ENCODE measurements at places on chromosomes 12 and 14. TPM values are rescaled to one million over a fixed set of nuclear protein-coding genes. Genes with fewer than 3 reads are reported as not detected.
A peak's percentile ranks its signal among the peaks of the same experiment; 100 is the strongest.

DNA sequence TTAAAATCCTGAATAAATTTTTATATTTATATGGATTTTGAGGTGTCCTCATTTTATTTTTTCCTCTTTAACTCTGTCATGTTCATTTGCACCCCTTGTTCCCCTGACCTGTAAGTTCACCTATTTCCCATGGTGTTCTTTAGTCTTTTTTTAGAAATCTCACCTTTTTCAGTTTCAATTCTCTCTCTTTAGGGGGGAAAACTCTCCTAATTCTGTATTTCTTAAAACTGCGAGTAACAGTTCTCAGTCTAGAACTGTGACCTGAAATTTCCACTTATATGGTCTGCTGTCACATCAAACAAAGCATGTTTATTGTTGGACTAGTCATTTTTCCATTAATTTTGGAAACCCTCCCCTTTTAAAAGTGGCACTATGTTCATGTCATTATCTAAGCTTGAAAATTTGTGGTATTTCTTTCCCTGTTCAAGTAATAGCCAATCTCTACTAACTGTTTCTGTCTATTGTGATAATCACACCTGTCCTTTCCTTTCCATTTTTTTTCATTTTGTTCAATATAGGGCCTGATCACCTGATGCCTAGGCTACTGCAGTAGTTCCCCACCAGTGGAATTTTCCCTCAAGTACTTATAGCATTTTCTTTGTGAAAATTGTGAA lies 14.0 kb upstream of the FBXO33 start:
- no peak for DNase-seq

- no peak for DNase-seq
These were observed 16.8 kb upstream of the NFYB start for GRCh38 chr12:104154806-104155205.

- no peak for DNase-seq
These were observed 10.6 kb downstream of the TMED10 start for GRCh38 chr14:75165586-75166391.

GRCh38 chr12:126926023-126926594 lies 1340.9 kb upstream of the TMEM132C start:
- peak; percentile 12 for DNase-seq

DNA sequence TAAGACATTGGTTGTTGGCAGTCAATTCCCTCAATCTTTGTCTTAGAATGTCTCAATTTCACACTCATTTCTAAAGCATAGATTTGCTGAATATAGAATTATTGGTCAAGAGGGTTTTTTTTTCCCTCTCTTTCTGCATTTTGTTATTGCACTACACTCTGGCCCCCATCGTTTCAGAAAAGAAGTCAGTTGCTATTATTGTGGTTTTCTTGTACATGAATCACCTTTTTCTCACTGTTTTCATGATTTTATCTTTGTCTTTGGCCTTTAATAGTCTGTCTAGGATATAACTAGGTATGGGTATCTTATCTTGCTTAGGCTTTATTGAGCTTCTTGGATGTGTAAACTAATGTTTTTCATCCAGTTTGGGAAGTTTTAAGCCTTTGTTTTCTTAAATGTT lies 194.3 kb upstream of the DAAM1 start:
- DNase-seq: no peak

DNA sequence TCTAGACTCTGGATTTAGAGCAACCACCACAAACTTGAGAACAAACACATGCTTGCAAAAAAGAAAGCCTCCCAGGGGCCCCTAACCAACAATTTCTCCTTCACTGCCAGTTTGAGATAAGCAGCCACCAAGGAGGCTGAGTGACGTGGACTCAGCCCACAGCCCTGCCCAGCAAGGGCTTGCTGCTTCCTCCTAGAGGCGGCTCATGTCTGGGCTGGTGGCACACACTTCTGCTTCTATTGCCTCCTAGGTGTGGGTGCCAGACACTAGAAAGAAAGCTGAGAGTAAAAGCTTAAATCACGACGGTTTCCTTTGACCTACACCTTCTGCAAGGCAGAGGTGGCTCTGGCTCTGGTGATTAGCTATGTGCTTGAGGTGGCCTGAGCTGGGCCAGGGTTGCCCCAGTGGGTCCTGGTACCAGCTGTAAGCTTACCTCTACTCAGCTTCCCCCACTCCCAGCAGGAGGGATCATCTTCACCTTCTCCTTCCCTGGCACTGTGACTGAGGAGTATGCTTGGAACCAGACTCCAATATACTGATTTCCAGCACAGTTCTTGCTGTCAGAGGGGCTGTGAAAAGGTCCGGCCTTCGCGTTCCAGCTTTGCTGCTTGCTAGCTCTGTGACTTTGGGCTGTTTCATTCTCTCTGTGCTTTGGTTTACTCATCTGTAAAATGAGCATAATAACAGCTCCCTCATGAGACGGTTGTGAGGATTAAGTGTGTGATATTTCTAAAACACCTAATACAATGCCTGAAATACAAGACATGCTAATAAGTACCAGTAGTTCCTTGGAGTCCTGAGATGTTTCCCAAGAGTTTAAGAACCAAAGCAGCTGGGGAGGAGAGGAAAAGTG lies 89.7 kb upstream of the PARP11 start:
- peak; percentile 9 for DNase-seq

- peak; percentile 19 for DNase-seq
These were observed 40.5 kb downstream of the KRT80 start for GRCh38 chr12:52151153-52151836.

GRCh38 chr12:7695566-7696197 lies at the start of gene GDF3:
TSS of gene GDF3 (minus strand) at chr12:7695775. CDS start at chr12:7695728, 47 bp downstream.
- DNase-seq: no peak

- DNase-seq: no peak
These were observed 6.1 kb upstream of the PSMA6 start for GRCh38 chr14:35286003-35286600.

DNA sequence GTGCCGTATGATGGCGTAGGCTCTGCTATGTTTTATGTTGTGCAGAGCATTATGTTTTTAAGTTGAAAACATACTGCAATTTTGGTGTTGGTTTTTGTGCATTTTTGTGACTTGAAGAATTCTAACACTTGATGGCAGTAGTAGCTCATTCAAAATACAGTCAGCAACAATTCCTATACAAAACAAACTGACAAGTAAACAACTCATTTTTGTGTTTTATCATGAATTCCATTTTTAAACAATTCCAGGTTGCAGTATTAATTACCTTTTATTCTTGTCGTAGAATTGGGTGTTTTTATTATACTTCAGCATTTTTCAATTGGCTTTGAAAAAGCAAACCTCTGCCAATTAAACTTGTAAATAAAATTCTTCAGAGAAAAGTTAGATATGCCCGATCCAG lies 4.1 kb upstream of the CCER1 start:
- no peak for DNase-seq

- DNase-seq: peak; percentile 63
These were observed 31.2 kb downstream of the TAS2R7 start for GRCh38 chr12:10771132-10771733.

DNA sequence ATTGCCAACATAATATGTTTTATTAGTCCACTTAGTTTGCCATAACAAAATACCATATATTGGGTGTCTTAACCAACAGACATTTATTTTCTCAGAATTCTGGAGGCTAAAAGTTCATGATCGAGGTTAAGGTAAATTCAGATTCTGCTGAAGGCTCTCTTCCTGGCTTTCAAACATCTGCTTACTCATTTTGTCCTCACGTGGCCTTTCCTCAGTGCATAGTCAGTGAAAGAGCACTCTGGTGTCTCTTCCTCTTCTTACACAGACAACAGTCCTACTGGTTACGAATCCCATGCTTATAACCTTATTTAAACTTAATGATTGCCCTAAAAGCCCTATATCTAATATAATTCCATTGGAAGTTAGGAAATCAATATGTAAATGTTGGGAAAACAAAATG lies 479.7 kb downstream of the FSCB start:
- DNase-seq: no peak

DNA sequence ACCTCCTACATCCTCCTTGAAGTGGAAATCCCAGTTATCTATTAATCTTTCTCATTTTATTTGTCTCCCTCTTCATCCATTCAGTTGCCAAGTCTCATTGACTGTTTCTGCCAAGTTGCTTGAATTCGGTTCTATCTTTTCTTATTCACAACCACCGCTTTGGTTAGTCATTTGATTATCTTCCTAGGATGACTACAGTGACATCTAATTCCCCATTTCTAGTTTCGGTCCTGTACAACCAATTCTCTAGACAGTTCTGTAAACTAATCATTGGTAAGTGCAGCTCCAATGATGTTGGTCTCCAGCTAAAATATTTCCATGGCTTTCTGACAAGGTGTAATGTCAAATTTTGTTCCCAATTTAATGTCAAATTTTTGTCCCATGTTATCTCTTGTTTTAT lies 220.1 kb downstream of the ADAMTS20 start:
- no peak for DNase-seq

- DNase-seq: peak; percentile 26
These were observed 7.8 kb upstream of the TBPL2 start for GRCh38 chr14:55448141-55448614.

Gene SERPINA3
- total RNA-seq: 2.0 TPM

Gene PZP
- not detected for total RNA-seq

Gene LUM
- total RNA-seq: 0.10 TPM

Gene ISM2
- total RNA-seq: not detected

Gene WDHD1
- 5.0 TPM for total RNA-seq

Gene CEBPE
- not detected for total RNA-seq

Gene LGR5
- total RNA-seq: 7.6 TPM

Gene KRT6B
- not detected for total RNA-seq

Gene LHX5
- not detected for total RNA-seq

Gene KRT71
- not detected for total RNA-seq

Measured in HT-29 (cell line).